ENCODE measurements at places on chromosomes 11 and 22. TPM values are rescaled to one million over a fixed set of nuclear protein-coding genes. Genes with fewer than 3 reads are reported as not detected.

Gene RAB6A
- 57.3 TPM for total RNA-seq

Gene CFAP300
- total RNA-seq = not detected

Gene IGLL1
- total RNA-seq = not detected

Gene OR6T1
- not detected for total RNA-seq

Gene SUSD2
- 0.80 TPM for total RNA-seq

Gene DEFB131B
- not detected for total RNA-seq

Gene OR8D1
- not detected for total RNA-seq

Gene GLYAT
- total RNA-seq = not detected

Gene APOA1
- not detected for total RNA-seq

Gene MUC5B
- not detected for total RNA-seq

Gene CCDC116
- total RNA-seq = 0.29 TPM

Gene FOSL1
- 16.0 TPM for total RNA-seq

Gene GP1BB
- not detected for total RNA-seq

Gene BDNF
- not detected for total RNA-seq

Gene OR4S1
- not detected for total RNA-seq

Data from activated naive CD8-positive, alpha-beta T cell treated with anti-CD3 and anti-CD28 coated beads for 36 hours (primary cell).